ENCODE measurements at places on chromosomes 6 and 20.

DNA sequence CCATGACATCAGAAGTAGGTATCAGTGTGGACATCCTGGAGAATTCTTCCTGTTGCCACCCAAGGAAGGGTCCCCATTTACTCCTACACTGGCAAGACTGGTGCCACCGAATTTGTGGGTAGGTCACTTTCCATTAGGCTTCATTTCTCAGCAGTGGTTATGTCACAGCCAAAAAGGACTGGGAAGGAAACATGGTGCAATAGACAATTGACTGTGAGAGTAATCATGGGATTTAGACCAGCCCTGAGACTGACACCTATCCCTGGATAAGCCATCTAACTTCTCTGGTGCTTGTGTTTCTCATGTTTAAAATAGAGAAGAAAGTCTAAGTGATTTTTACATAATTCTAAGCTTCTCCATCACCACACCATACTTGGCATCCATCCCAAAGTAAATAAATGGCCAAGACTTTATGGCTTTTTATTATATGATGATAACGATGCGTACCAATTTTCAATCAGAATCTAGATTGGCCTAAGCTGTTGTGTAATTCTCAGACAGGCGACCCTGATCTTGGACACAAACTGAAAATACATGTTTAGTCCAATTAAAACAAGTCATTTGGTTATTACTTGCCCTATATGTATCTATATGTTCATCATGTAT lies 10.2 kb downstream of the SMPDL3A start:
- DNase-seq: no peak

DNA sequence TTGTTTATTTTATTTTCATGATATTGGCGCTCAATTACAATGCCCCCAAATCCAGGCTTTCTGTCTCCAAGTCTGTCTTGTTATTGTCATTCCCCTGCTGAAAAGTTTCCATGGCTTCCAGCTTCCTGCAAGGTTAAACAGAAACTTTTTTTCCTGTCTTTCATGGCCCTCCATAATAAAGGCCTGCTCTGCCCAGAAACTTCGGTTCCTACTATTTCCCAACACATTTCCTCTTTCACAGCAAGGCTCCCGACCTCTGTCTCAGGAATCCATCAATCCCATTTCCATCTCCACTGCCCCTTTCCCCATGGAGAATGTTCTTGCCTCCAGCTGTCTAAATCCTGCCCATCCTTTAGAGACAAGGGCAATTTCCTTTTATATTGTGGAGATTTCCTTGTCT lies 365.2 kb upstream of the JARID2 start:
- DNase-seq: no peak

- no peak for DNase-seq
Observed at GRCh38 chr6:29656798-29657197, at the start of gene MOG. MOG (plus strand) TSS chr6:29657092; CDS start chr6:29657210, 118 bp downstream.

- DNase-seq: no peak
Observed at GRCh38 chr6:168163096-168163731, 84.2 kb upstream of the FRMD1 start.

GRCh38 chr6:79869184-79869583 lies 78.2 kb downstream of the ELOVL4 start:
- no peak for DNase-seq

DNA sequence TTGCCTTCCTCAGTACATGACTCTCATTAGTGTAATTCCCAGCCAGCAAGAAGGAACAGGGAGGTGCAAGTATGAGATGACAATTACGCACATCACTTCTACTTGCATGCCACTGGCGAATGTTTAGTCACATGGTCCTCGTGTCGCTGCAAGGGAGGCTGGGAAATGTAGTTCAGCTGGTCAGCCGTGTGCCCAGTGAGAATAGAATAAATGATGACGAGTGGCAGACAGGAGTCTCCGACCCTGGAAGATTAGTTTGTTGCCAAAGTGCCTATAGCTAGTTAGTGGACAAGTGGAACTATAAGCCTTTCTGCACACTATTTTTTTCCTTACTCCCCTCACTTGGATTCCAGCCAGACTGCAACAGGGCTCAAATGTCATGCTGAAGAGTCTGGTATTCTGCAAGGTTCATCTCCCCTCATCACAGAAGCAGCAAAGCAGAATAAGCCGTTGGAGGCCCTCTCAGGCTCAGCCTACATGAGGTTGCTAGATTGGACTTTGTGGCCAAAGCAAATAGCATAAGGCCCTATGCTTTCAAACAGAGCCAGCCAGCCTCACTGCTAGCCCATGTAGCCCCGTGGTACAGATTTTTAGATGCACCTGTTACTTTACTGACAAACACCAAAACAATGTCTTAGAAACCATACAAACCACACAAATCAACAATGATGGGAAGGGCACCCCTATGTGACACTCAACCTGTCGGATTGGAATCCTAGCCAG lies 9.7 kb downstream of the LINC00237 start:
- no peak for DNase-seq

DNA sequence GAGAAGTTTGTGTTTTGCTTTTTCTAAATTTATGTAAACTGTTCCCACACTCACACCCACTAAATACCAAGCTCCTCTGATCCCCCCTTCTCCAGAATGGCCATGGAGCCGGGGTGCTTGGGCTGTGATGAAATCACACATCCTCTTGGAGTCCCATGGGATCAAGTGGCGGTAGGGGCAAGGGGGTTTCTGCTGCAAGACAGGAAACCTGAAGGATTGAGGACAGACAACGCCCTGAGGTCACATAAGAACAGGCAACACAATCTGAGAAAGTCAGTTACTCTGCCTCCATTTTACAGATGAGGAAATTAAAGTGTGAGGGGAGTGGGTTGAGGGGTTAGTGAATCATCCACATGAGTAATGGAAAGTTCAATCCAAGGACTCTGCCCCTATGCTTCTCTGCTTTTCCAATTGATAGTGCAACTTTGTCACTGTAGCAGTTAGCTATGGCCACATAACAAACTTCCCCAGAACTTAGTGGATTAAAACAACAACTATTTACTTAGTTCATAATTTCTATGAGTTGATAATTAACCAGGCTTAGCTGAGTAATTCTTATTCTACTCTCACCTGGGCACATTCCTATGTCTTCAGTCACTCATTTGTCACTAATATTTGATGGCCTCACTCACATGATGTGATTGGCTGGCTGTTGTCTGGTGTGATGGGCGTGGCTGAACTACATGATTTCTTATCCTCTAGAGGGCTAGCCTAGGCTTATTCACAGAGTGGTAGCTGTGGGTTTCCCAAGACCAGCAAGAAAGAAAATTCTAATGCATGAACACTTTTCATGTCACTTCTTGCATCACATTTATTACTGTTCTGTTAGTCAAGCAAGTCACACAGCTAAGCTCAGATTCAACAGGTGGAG lies 311.1 kb upstream of the RNF24 start:
- DNase-seq: no peak

- DNase-seq: no peak
Observed at GRCh38 chr6:33720998-33721397, 9.5 kb upstream of the UQCC2 start.

- no peak for DNase-seq
Observed at GRCh38 chr6:140784573-140784972, 1348.2 kb upstream of the GJE1 start.

DNA sequence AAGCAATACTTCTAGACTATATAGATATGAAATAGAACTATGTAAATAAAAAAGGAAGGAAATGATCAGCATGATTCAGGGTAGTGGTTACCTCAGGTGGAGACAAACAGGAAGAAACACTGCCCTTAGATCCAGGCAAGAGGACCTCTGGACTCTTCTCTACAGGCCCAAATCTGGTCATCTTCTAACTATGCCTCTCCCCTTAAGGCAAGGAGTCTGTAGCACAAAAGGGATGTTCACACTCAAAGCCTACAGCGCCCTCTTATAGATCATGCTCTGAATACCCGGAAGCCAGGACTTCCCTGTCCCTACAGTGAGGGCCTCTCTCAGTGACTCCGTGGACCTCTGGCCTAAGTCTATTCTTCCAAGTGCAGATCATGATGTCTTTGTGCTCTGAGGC lies 30.4 kb upstream of the HIVEP2 start:
- no peak for DNase-seq

- no peak for DNase-seq
Observed at GRCh38 chr6:42555477-42556457, 8.1 kb upstream of the UBR2 start.

DNA sequence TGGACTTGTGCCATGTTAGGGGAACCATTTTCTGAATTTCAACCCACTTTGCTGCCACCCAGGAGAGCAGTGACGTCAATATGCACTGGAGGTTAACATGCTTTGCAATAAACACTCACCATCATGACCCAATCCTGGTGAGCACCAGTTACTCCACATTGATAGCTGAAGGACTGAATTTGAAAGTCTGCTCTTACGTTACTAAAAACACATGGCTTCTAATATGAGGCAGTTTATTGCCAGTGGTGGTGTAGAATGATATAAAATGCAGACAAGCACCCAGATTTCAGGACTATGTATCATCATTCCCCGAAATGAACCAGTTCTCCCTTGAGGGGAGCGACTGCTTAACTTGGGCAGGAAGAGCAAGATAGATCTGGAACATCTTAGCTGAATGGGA lies 23.8 kb downstream of the RFPL4B start:
- DNase-seq: no peak

DNA sequence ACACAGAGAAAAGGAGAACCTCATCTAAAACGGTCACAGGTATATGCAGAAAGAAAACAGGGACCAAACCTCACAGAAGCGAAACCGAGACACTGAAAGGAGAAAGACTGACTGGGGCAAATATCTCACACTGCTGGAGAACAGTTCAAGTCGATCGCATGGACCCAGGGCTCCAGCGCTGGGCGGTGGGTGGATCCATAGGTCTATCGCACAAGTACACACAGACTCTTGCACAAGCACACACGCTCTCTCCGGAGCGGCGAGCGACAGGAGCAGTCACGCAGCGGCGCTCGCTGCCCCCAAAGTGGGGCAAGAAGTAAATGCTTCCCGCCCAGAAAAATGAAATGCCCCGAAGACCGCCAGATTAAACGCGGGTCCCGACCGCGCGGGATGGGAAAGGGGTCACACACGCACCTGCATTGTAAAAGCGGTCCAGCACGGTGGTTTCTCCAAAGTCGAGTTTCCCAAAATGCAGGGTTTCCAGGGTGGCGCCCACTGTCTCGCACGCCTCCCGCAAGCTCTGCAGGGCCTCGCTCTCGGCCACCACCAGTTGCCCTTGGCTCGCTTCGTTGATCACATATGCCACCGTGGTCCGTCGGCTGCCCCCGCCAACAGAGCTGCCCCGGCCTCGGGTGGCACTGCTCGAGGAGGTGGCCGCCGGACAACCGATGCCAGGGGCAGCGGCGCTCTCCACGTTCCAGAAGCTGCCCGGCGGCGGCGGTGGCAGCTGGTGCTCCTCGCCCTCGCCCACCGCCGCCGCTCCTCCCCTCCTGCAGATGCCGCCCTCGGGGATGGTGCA lies 782 bp downstream of the MAP3K5 start:
- no peak for DNase-seq

GRCh38 chr6:158666628-158667359 lies 16.9 kb downstream of the SYTL3 start:
- no peak for DNase-seq

DNA sequence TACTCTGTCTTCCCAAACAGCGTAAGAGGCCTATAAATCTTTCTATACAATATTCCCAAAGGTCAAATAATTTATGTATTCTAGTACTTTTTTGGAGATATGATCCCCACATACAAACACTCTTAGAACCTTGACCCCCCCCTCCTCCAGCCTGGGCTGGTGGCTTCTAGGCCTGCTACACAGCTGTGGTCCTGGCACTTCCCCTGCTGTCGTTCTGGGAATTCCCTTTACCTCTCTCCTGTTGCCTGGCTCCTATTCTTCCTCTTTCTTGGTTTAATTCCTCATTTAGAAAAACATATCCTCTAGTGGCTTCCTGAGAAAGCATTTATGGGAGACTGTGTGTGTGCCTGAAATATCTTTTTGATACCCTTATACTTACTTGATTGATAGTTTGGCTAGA lies 4.1 kb upstream of the TXLNB start:
- DNase-seq: no peak

- DNase-seq: no peak
Observed at GRCh38 chr6:39760226-39760952, 31.8 kb upstream of the DAAM2 start.

DNA sequence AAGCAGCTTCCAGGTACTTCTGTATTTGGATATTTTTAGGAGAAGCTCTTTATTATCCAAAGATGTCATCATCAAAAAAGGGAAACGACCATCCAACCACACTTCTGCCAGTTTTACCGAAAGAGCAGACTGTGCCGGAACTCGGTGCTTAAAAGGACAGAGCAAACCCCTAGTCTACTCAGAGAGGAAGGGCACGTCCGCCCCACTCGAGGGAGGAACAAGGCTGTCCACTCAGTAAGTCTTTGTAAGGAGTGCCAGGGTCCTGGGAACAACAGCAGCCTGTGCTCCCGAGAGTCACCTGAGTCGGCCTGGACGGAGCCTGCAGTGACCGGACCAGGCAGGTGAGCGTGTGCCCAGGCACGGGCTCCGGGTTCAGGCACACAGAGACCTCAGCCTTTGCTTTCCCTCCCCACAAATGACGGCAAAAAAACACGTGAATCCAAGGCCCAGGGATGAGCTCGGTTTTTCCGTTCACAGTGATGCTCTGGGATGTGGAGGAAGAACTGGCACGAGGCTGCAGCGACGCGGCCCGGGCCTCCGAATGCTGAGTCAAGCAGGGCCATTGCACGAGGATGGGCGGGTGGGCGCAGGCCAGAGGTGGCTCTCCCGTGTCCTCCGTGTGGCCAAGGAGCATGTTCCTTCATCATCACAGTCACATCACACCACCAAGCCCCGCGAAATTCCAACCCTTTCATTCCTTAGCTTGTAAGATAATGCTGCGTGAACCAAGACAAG lies 17.4 kb upstream of the SLCO4A1 start:
- DNase-seq: no peak

DNA sequence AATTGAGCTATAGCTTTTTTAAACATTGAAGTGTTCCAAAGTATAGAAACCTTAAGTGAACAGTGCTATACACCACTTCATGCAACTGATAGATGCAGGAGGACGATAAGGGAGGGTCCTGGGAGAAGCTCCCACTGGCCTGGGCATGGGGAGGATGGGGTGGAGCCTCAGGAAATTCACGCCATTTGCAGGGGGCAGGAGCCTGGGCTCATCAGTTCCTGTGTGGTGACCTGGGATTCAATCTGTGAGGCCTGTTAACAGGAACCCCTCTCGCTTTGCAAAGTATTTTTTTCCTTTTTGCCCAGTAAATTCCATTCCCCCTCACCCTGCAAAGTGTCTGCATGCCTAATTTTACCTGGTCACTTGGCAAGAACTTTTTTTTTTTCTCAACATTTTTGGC lies 11.0 kb upstream of the ASCC3 start:
- DNase-seq: no peak

DNA sequence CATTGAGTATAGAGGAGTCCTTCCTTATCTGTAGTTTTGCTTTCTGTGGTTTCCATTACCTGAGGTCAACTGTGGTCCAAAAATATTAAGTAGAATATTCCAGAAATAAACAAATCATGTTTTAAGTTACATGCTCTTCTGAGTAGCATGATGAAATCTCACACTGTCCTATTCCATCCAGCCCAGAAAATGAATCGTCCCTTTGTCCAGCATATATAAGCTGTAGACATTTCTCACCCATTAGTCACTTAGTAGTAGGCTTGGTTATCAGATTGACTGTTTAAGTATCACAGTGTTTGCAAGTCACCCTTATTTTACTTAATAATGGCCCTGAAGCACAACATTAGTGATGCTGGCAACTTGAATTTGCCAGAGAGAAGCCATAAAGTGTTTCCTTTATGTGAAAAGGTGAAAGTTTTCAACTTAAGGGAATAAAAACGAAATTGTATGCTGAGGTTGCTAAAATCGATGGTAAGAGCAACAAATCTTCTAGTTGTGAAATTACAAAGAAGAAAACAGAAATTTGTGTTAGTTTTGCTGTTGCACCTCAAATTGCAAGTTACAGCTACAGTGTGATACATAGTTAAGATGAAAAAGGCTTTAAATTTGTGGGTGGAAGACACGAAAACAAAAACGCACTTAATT lies 198.6 kb upstream of the SIM1 start:
- no peak for DNase-seq

- DNase-seq: no peak
Observed at GRCh38 chr20:39170896-39171463, 208.8 kb downstream of the DHX35 start.

Measured in NCI-H2107 (cell line).